HuH-7 (cell line): ENCODE measurements at places on chromosomes 5 and 9.

DNA sequence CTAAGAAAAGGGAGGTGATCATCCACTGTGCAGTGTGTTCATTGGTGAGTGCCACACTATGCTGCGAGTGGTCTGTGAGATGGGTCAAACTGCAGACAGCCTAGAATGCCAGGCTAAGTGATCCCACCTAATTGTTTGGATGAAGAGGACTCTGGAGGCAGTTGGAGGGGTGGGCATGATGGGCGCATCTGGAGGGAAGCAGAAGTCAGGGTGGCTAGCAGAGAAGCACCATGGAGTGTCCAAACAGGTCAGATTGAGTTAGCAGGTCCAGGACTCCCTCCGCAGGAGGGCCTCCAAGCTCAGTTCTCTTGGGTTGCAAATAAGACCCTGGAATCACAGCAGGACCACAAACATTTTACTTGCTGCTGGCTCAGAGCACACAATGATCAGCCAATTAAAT is 19.9 kb upstream of the ANGPTL2 start:
- no peak for DNase-seq

- no peak for DNase-seq
Observed at GRCh38 chr5:140570058-140570457, 5.4 kb downstream of the SLC35A4 start.

DNA sequence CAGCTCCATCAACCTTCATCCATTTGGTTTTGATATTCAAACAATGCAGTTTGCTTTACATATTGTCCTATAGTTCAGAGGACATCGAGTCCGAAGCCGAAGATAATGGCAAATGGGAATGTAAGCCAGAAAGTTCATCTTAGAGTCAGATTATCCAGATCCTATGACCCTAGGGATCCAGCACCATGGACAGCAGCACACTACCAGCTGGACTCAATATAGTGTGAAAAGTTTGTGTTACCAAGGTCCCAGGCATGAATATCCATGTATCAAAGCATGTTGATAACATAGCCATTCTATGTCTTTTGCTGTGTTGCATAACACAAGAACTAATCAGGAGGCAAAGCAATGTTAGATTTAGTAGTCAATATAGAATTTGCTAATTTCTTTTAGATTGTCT is 46.3 kb downstream of the FSTL4 start:
- peak; percentile 17 for DNase-seq

- no peak for DNase-seq
Observed at GRCh38 chr5:140262221-140262620, 40.7 kb downstream of the PFDN1 start.

- no peak for DNase-seq
Observed at GRCh38 chr5:117691081-117691870, 1116.7 kb upstream of the SEMA6A start.

DNA sequence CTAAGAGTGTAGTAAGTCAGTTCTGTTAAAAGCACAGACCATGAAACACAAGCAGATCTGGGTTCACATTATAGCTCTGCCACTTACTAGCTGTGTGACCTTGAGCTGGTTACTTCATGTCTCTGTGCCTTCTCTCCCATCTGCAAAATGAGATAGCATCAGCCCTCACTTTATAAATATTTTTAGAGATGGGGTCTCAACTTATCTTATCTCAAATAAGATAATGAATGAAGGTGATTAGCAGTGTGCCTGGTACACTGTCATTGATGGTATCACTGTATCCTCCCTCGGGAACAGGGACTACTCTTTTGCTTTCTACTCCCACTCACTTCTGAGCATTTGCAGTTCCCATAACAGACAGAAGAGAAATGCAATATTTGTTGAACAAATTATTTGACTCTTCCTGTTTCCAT is 52.4 kb downstream of the GALNT10 start:
- no peak for DNase-seq

DNA sequence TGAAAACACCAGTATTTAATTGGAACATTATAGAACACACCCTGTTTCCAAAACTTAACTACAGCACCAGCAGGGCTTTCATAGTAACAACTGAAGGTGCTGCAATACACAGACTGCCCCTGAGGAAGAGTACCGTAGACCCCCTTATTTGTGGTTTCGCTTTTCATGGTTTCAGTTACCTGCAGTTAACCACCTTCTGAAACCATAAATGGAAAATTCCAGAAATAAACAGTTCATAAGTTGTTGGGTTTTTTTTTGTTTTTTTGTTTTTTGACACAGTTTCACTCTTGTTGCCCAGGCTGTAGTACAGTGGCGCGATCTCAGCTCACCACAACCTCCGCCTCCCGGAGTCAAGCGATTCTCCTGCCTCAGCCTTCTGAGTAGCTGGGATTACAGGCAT is 9.5 kb upstream of the GLDC start:
- DNase-seq, result no peak

DNA sequence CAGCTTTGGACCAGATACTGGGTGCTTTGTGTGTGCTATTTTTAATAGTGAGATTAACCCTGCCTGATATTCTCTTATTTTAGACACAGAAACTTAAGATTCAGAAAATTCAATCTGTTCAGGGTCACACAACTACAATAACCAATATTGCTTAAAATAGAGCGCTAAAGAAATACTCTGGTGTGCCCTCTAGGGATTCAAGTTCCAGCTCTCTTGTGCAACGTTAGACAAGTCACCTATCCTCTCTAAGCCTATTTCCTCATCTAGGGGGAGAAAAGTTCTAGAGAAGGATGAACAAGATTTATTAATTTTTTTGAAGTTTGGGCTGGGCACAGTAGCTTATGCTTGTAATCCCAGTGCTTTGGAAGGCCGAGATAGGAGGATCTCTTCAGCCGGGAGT is 2.1 kb upstream of the SCAI start:
- DNase-seq, result no peak

DNA sequence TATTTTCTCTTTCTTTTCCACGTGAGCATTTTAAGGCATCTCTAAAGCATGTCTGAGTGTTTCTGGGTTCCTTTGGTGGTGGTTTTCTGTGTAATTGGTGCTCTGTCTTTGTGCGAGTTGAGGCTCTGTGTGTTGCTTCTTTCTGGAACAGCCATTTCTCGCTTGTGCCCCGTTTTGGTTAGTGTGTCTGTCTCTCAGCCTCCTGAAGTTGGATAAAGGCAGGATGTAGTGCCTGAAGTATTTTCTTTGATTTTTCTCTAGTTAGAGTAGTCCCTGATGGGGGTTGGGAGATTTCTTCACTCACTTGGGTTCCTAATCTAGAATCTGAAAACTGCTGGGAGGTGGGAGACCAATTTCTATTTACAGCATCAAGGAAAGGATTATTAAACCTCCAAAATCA is 129.7 kb upstream of the TMEM161B start:
- no peak for DNase-seq

DNA sequence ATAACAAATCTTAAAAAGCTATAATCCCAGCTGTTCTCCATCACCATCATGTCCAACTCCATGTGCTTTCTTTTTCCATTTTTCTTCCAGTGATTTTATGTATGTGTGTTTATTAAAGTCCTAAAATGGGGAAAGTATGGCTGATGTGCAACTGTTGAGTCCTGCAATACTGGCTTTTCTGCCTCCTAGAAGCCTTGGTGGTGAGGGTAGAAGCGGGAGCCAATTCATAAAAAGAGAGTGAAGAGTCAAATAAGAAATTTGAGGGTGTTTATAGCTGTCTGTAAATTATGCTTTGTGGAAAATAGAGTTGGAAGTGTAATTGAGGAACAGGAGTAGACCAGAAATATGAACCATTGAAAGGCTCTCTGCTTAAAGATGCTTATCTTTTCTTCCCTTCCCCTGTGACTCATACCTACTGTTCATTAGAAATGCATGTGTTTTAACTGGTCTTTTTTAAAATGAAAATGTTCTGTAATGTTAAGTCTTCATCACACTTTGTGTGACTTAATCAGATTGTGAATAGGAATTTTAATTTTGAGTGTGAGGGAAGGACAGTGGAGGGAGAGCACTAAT is 80.1 kb downstream of the ZCCHC7 start:
- no peak for DNase-seq

DNA sequence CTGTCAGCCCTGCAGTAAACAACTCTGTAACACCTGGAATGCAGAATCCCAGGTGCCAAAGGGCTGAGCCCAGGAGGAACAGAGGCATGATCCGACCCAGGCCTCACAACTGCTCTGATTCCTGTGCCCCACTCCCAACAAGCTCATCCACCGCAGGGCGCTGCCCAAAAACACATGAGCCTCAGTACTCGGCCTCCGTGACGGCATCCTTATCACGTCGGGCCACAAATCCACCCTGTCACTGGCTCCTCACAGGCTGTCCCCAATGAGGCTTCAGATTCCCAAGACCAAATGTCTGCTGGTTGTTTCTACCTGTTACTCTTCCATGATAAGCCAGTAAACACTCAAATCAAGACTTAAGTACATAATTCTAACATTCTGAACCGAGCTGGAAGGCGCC is 15.2 kb downstream of the QSOX2 start:
- DNase-seq, result no peak

GRCh38 chr9:129481424-129481809 is 139.5 kb downstream of the C9orf50 start:
- DNase-seq, result no peak

DNA sequence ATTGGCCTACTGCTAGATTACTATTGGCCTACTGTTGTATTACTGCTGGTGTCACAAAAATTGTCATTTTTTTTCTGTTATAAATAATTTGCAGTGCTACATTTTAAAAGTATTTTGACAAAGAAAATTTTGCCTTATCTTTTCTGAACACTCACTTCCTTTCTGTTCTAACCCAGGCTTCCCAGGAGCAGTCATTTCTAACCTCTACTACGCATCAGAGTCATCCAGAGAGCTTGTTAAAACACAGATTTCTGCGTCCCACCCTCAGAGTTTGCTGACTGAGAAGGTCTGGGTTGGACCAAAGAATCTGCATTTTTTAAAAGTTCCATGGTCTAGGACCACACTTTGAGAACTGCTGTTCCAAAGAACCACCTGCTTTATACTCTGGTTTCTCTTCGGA is 306.1 kb downstream of the GLIS3 start:
- no peak for DNase-seq

DNA sequence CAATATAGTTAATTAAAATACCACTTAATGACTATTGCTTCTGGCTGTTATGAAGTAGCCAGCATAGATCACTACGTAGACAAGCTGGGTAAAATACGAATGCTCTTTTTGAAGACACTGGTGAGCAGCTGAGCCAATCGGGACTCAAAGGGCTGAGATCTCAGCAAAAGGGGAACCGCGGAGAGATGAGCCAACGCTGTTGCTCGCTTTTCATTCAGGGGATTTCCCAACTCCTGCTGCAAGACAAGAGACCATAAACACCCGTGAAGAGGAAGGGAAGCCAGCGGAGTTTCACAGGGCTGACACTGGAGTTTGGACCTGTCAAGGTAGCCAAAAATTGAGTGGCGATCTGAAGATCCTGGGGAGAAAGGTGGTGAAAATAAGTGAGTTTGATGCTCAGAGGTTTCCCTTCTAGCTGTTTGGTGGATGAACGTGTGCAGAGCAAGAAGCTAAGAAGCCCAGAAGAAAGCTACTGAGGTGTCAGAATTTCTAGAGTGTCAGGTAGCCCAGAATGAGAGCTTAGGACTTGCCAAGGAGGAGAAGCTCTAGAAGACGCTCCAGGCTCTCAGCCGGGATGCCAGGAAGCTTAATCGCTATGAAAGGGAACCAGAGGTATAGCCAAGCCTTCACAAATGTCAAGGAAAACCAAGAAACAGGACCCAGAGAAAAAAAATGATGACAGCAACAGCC is 79.6 kb upstream of the RNU6ATAC start:
- DNase-seq, result no peak

DNA sequence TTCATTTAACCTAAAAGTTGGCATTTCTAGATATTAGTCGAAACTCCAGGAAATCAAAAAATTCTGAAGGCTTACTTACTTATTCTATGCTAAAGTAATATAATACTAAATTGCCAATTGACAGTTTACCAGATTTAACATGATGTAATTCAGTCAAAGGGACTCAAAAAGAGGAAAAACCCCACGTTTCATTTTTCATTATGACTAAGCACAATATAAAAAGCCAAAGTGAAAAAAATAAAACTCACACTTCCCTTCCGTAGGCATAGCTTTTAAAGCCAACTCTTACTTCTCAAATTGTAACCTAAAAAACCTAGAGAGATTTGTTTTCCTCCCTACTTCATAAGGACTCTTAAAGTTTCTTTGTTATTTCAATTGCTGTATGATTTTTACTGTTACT is 146.6 kb downstream of the RAPGEF6 start:
- DNase-seq, result no peak

DNA sequence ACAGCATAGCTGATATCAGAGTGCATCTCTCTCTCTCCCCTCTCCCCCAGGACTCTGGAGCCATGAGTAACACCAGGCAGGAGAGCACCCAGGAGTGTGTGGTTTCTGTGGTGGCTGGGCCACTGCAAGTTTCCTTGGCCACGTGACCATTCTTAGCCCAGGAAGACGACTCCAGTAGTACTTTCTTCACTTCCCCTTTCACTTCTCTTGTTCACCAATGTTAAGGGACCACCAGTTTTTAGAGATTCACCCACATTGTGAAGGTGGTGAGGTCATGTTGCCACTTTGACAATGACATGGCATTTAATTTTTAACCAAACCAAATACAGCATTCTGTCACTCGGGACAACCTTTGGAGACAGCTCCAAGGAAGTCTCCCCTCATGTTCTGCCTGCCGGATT is 17.9 kb upstream of the DAPK1 start:
- DNase-seq, result no peak

GRCh38 chr5:101473483-101473882 is 570.4 kb upstream of the ST8SIA4 start:
- no peak for DNase-seq

GRCh38 chr9:27665136-27665535 is 91.9 kb upstream of the C9orf72 start:
- DNase-seq, result no peak

GRCh38 chr5:55620766-55621160 is 86.0 kb upstream of the PLPP1 start:
- no peak for DNase-seq

GRCh38 chr5:53006911-53007890 is 18.0 kb downstream of the ITGA2 start:
- no peak for DNase-seq

DNA sequence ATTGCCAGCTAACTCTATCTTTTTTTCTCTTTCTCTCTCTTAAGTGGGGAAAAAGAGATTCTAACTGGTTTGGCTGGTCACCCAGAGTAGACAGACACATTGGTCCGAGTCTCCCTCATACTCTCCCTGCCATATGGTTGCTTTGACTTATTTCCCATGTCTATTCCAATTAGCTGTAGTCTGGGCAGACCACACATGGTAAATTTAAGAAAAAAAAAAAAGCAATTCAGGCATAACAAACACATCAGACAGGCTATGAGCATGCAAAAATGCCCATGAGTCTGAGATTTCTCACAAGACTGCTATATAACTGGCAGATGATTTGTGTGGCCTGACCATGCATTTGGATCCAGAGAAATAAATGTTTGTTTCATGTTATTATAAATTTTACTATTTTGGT is 110.2 kb upstream of the FGF10 start:
- no peak for DNase-seq

- DNase-seq, result no peak
Observed at GRCh38 chr5:139725073-139725830, 70.4 kb upstream of the PSD2 start.

GRCh38 chr5:131959906-131960305 is 14.4 kb upstream of the MEIKIN start:
- DNase-seq, result no peak

- DNase-seq, result no peak
Observed at GRCh38 chr5:79172269-79172668, 60.7 kb downstream of the BHMT start.

GRCh38 chr5:133967698-133968203 is 674 bp downstream of the C5orf15 start:
- no peak for DNase-seq

- DNase-seq, result no peak
Observed at GRCh38 chr5:180858586-180858985, 2.5 kb downstream of the ZFP62 start.
